ENCODE measurements at places on chromosomes 6 and 20.

DNA sequence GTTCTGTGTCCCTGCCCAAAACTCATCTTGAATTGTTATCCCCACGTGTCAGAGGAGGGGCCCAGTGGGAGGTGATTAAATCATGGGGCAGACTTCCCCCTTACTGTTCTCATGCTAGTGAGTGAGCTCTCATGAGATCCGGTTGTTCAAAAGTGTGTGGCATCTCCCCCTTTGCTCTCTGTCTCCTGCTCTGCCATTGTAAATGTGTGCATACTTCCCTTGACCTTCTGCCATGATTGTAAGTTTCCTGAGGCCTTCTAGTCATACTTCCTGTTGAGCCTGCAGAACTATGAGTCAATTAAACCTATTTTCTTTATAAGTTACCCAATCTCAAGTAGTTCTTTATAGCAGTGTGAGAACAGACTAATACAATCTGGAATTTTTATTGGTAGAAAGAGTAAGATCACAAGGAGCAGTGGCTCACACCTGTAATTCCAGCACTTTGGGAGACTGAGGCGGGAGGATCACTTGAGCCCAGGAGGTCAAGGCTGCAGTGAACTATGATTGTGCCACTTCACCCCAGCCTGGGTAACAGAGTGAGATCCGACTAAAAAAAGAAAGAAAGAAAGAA, 47.1 kb upstream of the SLC22A16 start:
- DNase-seq, result no peak

- DNase-seq, result peak; percentile 49
These were observed at the start of gene SYNJ2 for GRCh38 chr6:157981395-157982101. Gene SYNJ2, plus strand, starts transcription at chr6:157981863. Its CDS starts 99 bp downstream, at chr6:157981962.

- DNase-seq, result no peak
These were observed 47.1 kb downstream of the AKIRIN2 start for GRCh38 chr6:87654875-87655454.

DNA sequence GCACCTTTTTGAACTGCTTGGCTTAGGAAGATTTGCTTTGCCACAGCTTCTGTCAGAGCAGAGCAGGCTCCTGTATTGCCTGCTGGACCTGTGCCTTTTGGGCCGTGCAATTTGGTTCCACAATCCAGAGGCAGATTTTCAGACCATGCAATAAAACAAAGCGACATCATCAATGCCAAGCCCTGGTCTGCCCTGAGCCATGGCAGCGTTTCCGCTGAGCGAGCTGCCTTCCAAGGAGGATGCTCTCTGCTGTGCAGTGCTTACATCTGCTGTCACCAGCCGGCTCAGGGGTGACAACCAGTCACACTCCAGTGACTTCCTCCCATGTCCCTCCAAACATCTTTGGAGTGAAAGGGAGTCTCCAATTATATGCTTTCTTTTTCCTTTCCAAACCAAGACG, 282.2 kb downstream of the CDH26 start:
- no peak for DNase-seq

DNA sequence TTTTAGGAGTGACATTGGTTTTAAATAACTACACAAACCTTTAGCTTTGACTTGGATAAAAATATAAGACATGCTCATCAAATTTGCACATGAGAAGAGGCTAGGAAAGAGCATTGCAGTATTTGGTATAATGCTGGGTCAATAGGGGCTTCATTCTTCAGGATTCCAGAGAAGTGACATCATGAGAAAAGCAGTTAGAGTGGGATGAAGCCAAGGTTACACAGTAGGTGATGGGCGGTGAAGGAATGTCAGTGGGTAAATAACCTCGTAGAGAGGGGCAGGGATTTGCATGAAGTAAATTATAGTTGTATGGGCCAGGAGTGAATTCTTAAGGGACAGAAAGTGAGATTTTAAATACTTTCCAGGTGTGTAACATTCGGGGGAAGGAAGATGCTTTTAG, 216.2 kb downstream of the RFPL4B start:
- DNase-seq, result no peak

GRCh38 chr6:87430499-87430898, 22.7 kb downstream of the CFAP206 start:
- DNase-seq, result no peak

DNA sequence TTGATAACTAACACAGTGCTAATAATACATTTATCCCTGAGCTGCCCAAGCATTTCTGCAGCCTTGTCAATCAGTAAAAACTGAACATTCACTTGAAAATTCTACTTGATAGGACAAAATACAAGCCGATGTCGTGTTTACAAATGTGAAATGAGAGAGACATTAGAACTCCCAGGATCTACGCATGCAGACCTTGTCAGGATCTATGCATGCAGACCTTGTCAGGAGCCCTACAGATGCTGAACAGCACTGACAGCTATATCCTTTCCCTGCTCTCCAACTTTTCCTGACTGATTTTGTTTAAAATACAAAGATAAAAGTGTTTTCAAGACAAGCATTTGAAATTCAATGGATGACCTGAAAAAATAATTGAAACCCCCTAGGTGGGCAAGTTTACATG, 28.9 kb downstream of the INSM1 start:
- DNase-seq, result no peak

DNA sequence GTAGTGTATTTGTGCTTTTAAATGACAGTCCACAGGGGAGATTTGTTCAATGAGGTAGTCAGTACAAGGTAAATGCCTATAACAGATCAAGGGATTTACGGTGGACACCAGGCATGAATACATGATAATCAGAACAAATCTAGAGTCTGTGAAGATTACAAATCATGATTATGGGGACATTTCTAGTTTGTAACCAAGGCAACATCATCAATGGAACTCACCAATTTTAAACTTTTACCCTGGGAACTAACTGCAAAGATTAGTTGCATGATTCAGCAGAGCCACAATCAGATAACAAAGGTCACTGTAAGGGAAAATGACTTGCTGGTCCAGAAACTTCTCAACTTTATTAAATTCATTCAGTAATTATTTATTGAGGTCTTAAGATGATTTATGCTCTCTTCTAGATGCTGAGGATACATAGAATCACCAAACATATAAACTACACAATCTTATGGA, at the start of gene CRISP1:
Gene CRISP1 (minus strand): TSS at position 51 of the 459 bp plus-strand sequence. CDS start 9,135 bp downstream, outside the sequence.
- DNase-seq, result no peak

- DNase-seq, result no peak
These were observed 11.7 kb upstream of the SLC22A23 start for GRCh38 chr6:3468585-3468984.

DNA sequence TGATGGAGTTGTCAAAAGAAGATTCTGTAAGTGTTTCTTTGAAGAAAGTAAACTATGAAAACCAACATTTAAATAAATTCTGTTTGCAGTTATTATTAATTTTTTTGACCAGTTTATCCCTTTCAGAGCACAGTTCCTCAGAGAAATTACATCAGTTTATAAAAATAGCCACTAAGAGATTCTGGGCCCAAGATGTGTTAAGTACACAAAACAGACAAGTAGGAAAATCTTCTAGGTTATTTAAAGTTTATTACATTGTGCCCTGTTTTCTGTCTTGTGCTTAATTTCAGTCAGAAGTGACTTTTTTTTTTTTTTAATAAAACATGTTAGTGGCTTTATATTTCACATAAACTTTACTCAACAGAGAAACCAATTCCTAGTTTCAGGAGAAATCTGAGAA, 72.3 kb downstream of the ECT2L start:
- DNase-seq, result no peak

DNA sequence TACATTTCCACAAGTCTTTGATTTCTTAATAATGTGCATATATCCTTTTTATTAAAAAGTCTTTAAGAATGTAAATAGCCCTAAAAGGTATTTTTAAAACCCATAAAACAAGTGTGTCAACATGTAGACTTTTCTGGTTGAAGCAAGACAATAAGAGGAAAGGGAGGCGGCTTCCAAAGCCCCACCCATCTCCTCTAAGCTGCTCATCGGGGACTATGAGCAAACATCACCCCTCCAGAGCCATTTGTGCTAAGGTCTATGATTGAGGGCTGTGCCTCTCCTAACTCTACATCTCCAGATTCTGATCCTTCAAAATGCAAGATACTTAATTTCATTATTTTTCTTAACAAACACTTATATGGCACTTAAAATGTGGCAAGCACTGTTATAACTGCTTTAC, 2.5 kb upstream of the NAA20 start:
- DNase-seq, result peak; percentile 12
